ENCODE measurements at places on chromosomes 4 and X.
A peak's percentile ranks its signal among the peaks of the same experiment; 100 is the strongest.

DNA sequence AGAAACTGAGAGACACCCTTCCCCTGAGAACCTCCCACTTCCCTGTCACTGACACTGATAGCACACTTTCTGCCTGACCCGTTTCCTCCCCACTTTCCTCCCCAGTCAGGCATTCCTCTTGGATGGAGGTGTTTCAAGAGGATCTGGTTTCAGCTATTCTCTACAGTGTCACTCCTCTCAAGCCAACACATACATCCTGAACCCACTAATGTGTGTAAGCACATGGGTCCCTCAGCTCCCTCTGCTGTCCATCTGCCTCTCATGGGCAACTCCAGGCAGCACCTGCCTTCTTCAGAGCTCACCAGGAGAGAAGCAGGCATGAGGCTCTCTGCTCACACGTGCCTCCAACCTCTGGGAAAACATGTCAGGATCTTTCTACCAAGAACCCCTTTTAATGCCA lies 207.6 kb downstream of the NAF1 start:
- no peak for DNase-seq

DNA sequence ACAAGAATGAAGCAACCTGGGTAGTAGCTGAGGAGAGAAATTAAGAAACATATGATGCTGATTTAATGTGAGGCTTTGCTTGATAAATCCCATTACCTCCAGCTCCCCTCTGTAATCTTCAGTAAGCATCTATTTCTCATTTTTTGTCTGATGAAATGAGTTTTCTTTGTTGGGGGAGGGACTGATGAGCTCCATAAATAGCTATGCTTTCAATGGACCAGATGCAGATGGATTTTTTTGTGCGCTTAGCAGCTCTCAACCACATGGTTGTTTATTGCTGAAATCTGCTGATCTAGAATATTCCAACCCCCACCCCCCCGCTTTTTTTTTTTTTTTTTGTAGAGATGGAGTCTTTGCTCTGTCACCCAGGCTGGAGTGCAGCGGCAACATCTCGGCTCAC lies 1082.0 kb downstream of the RAPGEF2 start:
- no peak for DNase-seq

GRCh38 chrX:76987381-76987780 lies 459.8 kb upstream of the FGF16 start:
- DNase-seq = no peak

GRCh38 chr4:186666252-186666651 lies 57.4 kb downstream of the FAT1 start:
- no peak for DNase-seq

GRCh38 chr4:113921089-113921794 lies 58.2 kb downstream of the ARSJ start:
- DNase-seq = peak; percentile 59

- no peak for DNase-seq
Observed at GRCh38 chr4:185662030-185662778, 126.9 kb upstream of the PDLIM3 start.

All from adipocyte (in vitro differentiated cells).